ENCODE measurements at places on chromosomes 13 and 19.

DNA sequence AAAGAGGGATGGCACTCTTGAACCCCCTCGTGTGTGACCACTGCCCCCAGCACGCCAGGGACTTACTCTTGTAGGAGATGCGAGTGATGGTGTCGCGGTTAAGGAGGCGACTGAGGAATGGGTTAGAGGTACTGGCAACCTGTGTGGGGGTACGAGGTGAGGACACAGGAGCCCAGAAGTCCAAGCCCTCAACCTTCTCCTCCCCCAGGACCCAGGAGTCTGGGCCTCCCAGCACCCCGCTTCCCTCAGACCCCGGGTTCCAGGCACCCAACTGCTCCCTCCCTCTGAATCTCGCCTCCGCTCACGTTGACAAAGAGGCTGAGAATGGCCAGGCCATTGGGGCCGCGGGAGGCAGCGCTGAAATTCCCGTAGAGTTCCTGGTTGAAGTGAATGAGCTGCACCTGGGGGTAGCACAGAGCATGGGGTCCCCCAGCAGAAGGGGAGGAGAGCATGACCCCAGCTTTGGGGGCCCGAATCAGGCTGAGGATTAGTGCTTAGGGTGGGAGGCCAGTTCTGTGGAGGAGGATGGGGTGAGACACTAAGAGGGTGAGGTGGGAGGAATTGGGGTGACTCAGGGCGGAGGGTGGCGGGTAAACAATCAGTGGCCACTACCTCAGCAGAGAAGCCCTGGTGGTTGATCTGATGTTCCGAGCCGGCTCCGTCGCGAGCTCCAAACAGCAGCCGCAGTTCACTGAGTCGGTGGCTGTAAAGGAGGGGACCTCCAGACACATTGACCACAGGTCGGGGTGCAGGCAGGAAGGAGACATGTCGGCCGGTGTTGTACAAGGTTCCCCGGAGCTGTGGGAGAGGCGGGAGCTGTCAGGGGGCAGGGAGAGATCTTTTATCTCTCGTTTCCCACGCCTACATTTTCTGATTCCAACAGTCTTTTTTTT lies 2.5 kb upstream of the DBP start:
- no peak for DNase-seq

- DNase-seq = no peak
Measured at GRCh38 chr13:102261809-102262208, 140.0 kb downstream of the FGF14 start.

DNA sequence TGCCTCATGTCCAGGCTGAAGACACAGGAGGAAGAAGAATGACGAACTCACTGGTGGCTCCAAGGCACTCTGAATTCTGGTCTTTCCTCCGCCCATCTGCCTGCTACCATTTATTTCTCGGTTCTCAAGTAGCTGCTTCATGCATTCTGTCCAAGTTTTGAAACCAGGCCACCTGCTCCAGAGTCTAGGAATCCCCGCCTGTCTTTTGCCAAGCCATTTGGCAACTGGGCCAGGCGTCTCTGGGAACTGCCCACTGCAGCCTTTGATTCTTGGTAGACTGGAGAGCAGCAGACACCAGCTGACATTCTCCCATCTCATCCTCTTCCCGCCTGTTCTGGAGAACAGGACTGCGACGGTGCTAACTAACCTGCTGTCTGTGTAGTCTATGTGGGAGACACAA lies 10.8 kb downstream of the SLC35E1 start:
- DNase-seq = no peak

- DNase-seq = no peak
Measured at GRCh38 chr13:113843864-113844556, 19.9 kb downstream of the GAS6 start.

- no peak for DNase-seq
Measured at GRCh38 chr13:95793018-95793555, 116.1 kb downstream of the DNAJC3 start.

DNA sequence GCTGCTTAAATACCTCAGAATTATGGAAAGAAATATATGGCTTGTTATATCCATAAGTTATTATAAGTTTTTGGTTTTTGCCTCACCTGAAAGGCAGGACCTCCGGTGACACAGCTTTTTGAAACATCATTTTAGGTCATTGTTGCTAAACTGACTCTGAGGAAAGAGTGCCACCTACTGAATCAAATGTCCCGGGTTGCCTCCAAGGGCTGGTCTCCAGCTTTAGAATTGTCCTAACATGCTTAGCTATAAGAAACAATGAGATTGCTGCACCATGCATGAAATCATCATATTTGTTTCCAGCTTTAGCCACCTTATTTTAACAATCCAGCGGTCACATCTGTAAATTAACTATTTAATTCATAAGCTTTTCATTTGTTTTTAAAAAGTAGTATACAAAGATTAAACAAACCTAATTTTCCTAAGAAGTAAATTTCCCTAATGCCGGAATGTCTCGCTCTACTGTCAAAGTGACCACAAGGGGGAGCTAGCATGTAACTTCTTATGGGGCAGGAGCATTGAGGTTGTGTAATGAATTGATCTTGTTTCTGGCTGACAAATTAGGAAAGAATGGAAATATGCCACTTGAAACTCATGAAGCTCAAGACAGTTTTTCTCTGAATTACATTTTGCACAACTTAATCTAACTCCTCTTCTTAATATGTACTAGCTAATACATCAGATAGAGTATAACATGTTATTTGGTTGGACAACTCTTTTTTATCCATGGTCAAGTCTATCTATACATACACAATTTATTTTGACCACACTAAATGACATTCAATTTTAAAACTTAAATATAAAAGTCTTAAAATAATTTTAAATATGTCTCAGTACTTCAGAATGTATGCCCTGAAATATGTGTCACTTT lies 6.7 kb upstream of the PCDH17 start:
- peak; percentile 32 for DNase-seq

Data from epithelial cell of proximal tubule (primary cell).